ENCODE measurements at places on chromosomes 2 and 18. TPM values are rescaled to one million over a fixed set of nuclear protein-coding genes. Genes with fewer than 3 reads are reported as not detected.

DNA sequence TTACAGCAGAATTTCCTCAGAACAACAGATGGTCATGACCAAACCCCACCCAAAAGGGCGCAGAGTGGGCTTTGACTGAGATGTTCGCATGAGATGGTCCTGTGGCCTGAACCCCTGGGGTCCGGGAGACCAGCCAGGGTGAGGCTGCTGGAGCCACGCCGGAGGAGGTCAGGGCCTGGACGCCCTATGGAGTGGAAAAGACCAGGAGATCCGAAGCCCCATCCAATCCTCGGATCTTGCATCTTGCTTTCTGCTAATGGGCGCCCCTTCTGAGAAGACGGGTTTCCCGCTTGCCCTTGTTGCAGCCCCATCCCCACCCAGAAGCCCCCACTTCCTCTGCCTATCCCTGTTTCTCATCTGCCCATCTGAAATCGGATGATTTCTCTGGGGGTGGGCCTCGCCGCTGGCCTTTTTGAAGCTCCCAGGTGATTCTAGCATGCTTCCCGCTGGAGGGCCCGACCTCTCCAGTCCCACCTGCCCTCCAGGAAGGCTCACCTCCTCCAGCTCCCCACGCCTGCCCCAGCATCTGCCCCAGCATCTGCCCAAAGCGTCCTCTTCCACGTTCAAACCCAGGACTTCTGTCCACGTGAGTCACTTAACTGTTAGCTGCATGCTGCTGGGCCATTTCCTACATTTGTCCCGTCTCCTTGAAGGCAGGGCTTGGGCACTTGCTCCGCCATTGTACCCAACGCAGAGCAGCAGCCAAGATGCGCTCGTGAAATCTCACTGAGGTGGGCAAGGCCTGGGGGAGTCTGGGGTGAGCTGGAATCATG, 4.3 kb upstream of the CNDP1 start:
- no peak for DNase-seq
- no peaks in the 10 kb centered on the region for H3K36me3 ChIP-seq
- H3K4me3 ChIP-seq, result no peak overlapping the region
- H3K4me1 ChIP-seq, result no peaks in the 10 kb centered on the region

- DNase-seq, result no peak
- no peak overlapping the region for H3K27ac ChIP-seq
- no peak overlapping the region for H3K4me3 ChIP-seq
- H3K4me1 ChIP-seq, result no peaks in the 10 kb centered on the region
- H3K27me3 ChIP-seq, result no peaks in the 10 kb centered on the region
These were observed 290.3 kb downstream of the CYRIA start for GRCh38 chr2:16375351-16375750.

The ACMSD gene
- total RNA-seq, result not detected

- H3K27me3 ChIP-seq, result no peaks in the 10 kb centered on the region
- H3K27ac ChIP-seq, result no peak overlapping the region
- no peaks in the 10 kb centered on the region for H3K4me1 ChIP-seq
- H3K4me3 ChIP-seq, result no peak overlapping the region
- no peak for DNase-seq
These were observed 286.5 kb upstream of the SYT4 start for GRCh38 chr18:43563780-43564179.

- H3K36me3 ChIP-seq, result no peaks in the 10 kb centered on the region
- H3K4me3 ChIP-seq, result no peak overlapping the region
- no peaks in the 10 kb centered on the region for H3K27me3 ChIP-seq
- H3K4me1 ChIP-seq, result no peaks in the 10 kb centered on the region
These were observed 293.0 kb upstream of the EPC2 start for GRCh38 chr2:148351437-148352143.

- no peaks in the 10 kb centered on the region for H3K4me1 ChIP-seq
- peaks cover 70% of the 10 kb centered on the region for H3K36me3 ChIP-seq
These were observed 29.7 kb downstream of the HADHA start for GRCh38 chr2:26214759-26215158.

The ADAM23 gene
- 0.05 TPM for total RNA-seq

The INPP4A gene
- 45.0 TPM for total RNA-seq

GRCh38 chr18:75478996-75479880, 51.7 kb upstream of the SMIM21 start:
- DNase-seq, result peak; percentile 61
- no peak overlapping the region for H3K27ac ChIP-seq
- H3K36me3 ChIP-seq, result no peaks in the 10 kb centered on the region
- peaks cover 11% of the 10 kb centered on the region for H3K27me3 ChIP-seq
- no peaks in the 10 kb centered on the region for H3K4me1 ChIP-seq

The LYG1 gene
- 2.1 TPM for total RNA-seq

The ANO7 gene
- 3.5 TPM for total RNA-seq

- no peak for DNase-seq
- no peaks in the 10 kb centered on the region for H3K36me3 ChIP-seq
- no peak overlapping the region for H3K27ac ChIP-seq
- no peak overlapping the region for H3K4me3 ChIP-seq
- H3K27me3 ChIP-seq, result peaks cover 6% of the 10 kb centered on the region
These were observed 70.1 kb upstream of the STPG4 start for GRCh38 chr2:47225061-47225783.

The IL36G gene
- total RNA-seq, result not detected

DNA sequence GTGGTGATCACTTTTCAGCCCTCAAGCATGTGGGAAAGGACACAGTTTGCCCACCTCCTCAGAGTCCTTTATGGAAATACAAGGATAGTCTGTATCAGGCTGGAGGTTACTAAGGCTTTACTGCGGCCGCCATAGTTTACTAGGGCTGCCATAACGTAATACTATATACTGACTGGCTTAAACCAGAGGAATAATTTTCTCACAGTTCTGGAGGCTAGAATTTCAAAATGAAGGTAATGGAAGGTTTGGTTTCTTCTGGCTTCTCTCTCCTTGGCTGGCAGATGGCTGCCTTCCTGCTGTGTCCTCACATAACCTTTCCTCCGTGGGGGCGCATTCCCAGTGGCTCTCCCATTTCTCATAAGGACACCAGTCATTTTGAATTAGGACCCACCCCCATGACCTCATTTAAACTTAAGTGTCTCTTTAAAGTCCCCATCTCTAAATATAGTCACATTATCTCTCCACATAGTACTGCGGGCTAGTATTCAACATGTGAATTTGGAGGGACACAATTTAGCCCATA, 12.5 kb upstream of the ATIC start:
- H3K4me3 ChIP-seq, result no peak overlapping the region
- peaks cover 1% of the 10 kb centered on the region for H3K27me3 ChIP-seq
- H3K36me3 ChIP-seq, result no peaks in the 10 kb centered on the region
- DNase-seq, result no peak

The PFN4 gene
- 0.47 TPM for total RNA-seq

The CFAP221 gene
- not detected for total RNA-seq

GRCh38 chr2:75657798-75658197, 11.2 kb downstream of the MRPL19 start:
- peaks cover 82% of the 10 kb centered on the region for H3K36me3 ChIP-seq
- no peak for DNase-seq
- no peaks in the 10 kb centered on the region for H3K27me3 ChIP-seq
- H3K27ac ChIP-seq, result no peak overlapping the region

The SERPINB3 gene
- total RNA-seq, result not detected

DNA sequence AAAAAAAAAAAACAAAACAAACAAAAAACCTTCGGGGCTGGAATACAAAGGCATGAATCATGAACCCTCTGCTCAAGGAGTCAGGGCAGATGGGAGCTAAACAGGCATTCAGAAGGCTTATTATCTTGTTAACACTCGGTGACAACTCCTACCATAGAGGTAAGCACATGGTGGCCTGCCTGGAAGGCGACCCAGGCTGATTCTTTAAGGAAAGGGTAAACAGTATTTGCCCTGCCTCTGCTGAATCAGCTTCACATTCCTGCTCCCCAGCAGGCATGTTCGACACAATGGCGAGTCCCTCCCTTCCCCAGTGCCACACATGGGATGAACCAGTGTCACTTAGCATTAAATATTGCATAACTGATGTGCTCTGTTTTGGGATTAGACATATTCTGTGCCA, 191.9 kb downstream of the ARL4C start:
- DNase-seq, result no peak
- H3K27me3 ChIP-seq, result no peaks in the 10 kb centered on the region
- peaks cover 8% of the 10 kb centered on the region for H3K36me3 ChIP-seq
- H3K27ac ChIP-seq, result no peak overlapping the region
- H3K4me1 ChIP-seq, result peaks cover 68% of the 10 kb centered on the region

The GALNT13 gene
- 0.19 TPM for total RNA-seq

- DNase-seq, result no peak
- H3K36me3 ChIP-seq, result no peaks in the 10 kb centered on the region
- no peak overlapping the region for H3K4me3 ChIP-seq
- no peaks in the 10 kb centered on the region for H3K27me3 ChIP-seq
- H3K4me1 ChIP-seq, result no peaks in the 10 kb centered on the region
- H3K27ac ChIP-seq, result no peak overlapping the region
These were observed 400.6 kb downstream of the THSD7B start for GRCh38 chr2:137165968-137166367.

DNA sequence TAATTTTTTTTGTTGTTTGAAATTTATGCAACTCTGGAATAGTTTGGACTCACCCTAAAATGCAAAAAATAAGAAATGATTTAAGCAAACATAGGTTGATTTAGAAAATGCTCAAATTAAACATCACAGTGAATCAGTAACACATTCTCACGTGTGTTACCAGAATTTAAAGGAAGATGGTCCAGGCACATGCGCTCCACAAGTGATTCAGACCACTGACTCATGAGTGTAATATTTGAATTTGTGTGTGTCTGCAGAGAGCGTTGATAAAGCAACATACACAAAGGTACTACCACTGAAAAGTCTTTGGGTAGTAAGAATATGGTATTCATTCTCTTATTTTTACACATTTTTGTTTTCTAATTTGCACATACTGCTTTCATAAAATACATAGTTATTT, 7.9 kb downstream of the SS18 start:
- no peak overlapping the region for H3K4me3 ChIP-seq
- no peaks in the 10 kb centered on the region for H3K27me3 ChIP-seq
- peaks cover 17% of the 10 kb centered on the region for H3K4me1 ChIP-seq
- peaks cover 67% of the 10 kb centered on the region for H3K36me3 ChIP-seq
- no peak overlapping the region for H3K27ac ChIP-seq
- no peak for DNase-seq

DNA sequence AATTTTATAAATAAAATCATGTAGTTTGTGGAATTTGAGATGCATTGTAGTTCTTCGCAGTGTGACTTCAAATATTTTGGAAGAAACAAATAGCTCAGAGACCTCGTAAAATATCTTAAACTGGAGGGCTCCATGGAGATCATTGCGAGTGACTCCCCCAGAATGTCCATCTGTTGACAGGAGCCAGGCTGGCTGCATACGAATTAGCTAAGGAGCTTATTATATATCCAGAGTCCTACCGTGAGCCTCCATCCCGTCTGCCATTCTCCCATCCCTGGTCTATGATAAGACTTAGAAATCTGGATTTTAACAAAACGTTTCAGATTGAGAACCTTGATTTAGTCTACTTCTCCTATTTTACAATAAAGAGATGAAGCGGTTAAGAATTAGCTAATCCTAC, 80.2 kb downstream of the MSH2 start:
- H3K27me3 ChIP-seq, result no peaks in the 10 kb centered on the region
- H3K4me3 ChIP-seq, result no peak overlapping the region
- H3K4me1 ChIP-seq, result peaks cover 12% of the 10 kb centered on the region
- no peak for DNase-seq

The DSC2 gene
- not detected for total RNA-seq

The RAB27B gene
- 0.45 TPM for total RNA-seq

DNA sequence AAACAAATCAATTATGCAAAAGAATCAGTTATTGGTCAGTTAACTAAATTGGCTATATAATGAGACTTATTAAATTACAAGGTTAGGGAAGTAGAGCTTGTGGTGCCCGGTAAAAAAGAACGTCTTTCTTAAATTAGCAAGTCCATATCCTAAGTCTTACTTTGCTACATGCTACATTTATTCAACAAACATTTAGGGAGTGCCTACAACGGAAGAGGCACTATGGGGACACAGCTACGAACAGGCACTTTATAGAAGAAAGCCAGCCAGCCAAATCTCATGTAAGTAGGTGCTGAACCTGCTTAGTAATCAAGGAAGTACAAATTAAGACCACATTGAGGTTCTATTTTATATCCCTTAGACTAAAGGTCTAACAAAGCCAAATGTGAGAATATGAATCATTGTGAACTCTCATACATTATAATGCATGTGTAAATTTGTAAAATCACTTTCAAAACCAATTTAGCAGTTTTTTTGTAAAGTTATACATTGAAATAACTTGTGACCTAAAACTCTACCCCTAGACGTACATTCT, 59.9 kb downstream of the PDK1 start:
- no peak overlapping the region for H3K27ac ChIP-seq
- DNase-seq, result no peak
- no peaks in the 10 kb centered on the region for H3K27me3 ChIP-seq
- H3K4me3 ChIP-seq, result no peak overlapping the region
- H3K4me1 ChIP-seq, result no peaks in the 10 kb centered on the region

GRCh38 chr2:16438613-16439321, 226.9 kb downstream of the CYRIA start:
- DNase-seq, result no peak
- no peaks in the 10 kb centered on the region for H3K36me3 ChIP-seq
- H3K27ac ChIP-seq, result no peak overlapping the region

The REG3A gene
- total RNA-seq, result not detected

GRCh38 chr18:13374468-13375301, 156.1 kb downstream of the LDLRAD4 start:
- H3K27ac ChIP-seq, result peak overlapping the region; percentile 93
- H3K4me3 ChIP-seq, result peak overlapping the region; percentile 74
- H3K36me3 ChIP-seq, result no peaks in the 10 kb centered on the region
- DNase-seq, result peak; percentile 70

The PTRHD1 gene
- 21.7 TPM for total RNA-seq

GRCh38 chr2:64456293-64456692, 2.3 kb downstream of the LGALSL start:
- H3K4me1 ChIP-seq, result peaks cover 6% of the 10 kb centered on the region
- H3K27ac ChIP-seq, result no peak overlapping the region
- no peak overlapping the region for H3K4me3 ChIP-seq
- H3K36me3 ChIP-seq, result no peaks in the 10 kb centered on the region
- no peak for DNase-seq

- H3K27me3 ChIP-seq, result peaks cover 6% of the 10 kb centered on the region
- H3K27ac ChIP-seq, result no peak overlapping the region
- no peaks in the 10 kb centered on the region for H3K4me1 ChIP-seq
- H3K36me3 ChIP-seq, result no peaks in the 10 kb centered on the region
- no peak overlapping the region for H3K4me3 ChIP-seq
- no peak for DNase-seq
These were observed 219.1 kb downstream of the ALK start for GRCh38 chr2:29702276-29702675.

DNA sequence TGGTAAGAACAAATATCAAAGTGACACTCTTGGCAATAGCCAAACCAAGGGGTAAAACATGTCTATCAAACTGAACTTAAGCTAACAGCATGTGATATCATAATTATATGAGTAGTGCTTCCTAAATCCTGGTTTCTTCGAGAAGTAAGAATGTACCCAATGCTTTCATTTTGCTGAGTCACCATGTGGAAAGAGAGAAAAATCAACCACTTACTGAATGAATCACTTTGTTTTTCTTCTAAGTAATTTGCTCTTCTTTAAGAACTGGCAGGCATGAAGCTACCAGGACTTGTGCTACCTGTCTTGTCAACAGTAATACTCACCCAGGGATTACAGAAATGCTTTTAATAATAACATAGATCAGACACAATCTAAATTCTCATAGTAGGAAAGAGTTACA, 19.0 kb upstream of the DUSP19 start:
- H3K4me3 ChIP-seq, result no peak overlapping the region
- H3K36me3 ChIP-seq, result no peaks in the 10 kb centered on the region
- H3K27me3 ChIP-seq, result peaks cover 7% of the 10 kb centered on the region
- peaks cover 5% of the 10 kb centered on the region for H3K4me1 ChIP-seq
- H3K27ac ChIP-seq, result no peak overlapping the region

All from activated CD4-positive, alpha-beta T cell treated with anti-CD3 and anti-CD28 coated beads, Interleukin-2, amount 10 ng/mL, durations not matched to agents 24 days and 14 days (primary cell).